Suppressor macrophage treated with lipopolysaccharide for 4 hours (primary cell): ENCODE measurements at places on chromosomes 4 and X.

DNA sequence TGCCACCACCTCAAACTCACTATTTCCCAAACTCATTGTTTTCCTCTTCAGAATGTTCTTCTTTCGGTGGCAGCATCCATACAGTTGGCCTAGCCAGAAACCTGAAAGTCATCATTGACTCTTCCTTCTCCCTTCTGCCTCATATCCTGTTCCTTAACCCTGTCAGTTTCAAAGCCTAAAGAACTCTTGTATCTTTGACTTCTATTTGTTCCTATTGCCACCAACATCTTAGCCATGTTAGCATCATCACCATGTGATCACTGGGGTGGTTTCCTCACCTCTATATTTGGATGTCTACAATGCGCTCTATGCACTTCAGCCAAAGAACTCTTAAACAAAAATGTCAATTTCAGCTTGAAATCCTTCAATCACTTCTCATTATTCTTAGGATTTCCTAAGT lies 29.0 kb downstream of the DDX60L start:
- peak; percentile 72 for DNase-seq

- no peak for DNase-seq
These were observed 48.1 kb downstream of the RHOXF2B start for GRCh38 chrX:120029354-120029753.

- no peak for DNase-seq
These were observed 67.2 kb downstream of the DCAF12L1 start for GRCh38 chrX:126485409-126485808.

DNA sequence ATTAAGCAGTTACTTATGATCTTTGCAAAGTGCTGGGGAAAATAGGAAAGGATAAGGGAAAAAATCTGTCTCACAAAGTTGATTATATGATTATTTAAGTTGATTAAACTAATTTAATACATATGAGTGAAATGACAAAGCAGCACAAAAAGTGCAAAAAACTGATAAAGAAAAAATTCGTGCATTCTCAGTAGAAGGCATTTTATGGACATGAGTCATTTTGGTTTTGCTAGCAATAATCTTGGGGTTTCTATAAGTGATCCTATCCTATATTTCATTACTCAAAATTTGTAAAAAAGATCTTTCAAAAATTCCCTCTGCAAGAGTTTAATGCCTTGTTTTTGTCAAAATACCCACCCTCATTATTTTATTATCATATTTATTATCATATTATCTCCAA lies 224.2 kb upstream of the ANXA10 start:
- no peak for DNase-seq

DNA sequence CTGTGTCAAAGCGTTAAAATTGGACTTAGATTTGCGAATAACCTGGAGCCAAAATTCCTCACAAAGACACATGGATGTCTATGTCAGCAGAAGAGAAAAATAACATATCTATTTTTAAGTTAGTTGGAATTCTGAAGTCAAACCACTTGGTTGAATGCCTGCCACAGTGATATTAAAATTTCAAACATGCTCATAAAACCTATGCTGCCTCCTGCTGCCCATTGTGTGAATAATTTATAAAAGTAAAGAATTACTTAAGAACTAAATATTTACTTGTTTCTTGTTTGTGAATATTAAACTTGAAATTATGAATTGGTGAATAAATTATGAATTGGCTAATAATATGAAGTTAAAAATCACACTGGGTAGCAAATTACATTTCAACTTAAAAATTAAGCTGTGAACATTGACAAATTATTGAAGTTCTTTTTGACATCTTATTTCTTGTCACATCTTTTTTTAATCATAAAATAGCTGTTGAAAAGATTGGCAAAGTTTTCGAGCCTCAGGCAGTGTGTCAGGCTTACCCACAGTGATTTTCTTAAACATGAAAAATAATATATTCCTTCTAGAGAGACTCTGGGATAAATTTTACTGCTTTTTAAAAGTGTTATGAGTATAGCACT lies 35.4 kb downstream of the FABP2 start:
- DNase-seq: peak; percentile 72

DNA sequence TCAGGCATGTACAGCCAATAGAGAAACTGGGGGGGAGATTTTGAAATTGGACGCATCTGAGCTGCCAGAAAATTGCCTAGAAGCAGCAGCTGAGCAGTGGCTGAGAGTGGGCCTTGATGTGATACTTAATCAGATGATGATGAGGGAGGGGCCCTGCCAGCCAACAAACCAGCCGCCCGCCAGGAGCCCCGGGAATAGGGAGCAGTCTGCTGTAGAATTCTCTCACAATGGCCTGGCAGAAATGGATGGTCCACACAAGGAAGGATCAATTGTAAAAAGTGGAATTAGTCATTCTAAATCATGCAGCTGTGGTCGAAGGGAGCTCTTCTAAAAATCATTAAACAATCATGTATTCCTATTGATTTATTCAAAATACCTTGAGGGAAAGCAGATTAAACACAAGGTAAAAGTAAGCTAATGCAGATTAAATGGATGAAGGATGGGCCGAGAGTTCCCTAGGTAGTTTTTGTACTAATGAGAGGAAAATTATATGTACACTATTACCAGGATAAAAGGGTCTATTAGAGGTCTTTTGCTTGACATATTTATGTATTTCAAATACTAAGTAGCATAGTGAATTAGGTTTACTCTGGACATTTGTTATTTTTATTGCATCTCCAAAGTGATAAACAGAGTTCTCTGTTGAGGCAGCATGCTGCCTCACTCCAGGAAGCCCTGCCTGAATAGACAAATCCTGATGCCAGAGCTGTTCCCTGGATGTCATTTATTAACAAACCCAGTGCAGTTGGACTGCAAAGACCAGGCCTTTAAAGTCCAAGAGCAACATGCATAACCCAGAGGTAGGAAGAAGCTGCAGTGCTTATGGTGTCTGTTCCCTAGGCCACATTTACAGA lies 91.3 kb downstream of the NKX6-1 start:
- DNase-seq: no peak

DNA sequence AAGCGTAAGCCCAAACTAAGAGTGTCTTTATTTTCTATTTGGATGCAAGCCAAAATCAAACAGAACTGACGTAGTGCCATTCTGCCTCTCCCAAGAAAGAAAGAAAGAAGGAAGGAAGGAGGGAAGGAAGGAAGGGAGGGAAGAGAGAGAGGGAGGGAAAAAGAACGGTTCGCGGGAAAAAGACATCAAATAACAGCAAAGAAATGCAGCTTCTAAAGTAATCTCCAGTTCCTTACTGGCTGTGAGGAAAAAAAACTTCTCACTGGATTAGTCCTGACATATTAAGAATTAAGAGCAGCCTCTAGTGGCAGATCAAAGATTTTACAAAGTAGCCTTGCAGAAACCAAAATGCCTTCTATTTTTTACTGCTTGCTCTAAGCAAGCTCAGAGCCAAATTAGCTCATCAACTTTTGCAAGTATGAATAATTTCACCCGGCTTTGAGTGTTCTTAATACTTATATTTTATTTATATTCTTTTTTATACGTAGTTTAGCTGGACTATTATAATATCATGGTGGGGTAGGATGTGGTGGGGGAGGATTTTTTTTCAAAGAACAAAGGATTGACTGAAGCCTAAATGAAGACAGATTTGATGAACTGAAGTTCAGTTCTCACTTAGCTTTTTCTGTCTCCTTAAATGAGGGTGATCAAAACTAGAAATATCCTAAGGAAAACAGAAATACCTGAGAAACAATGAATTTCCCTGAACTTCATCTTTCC lies 36.6 kb downstream of the PITX2 start:
- DNase-seq: peak; percentile 2

GRCh38 chr4:38242101-38242500 lies 281.9 kb downstream of the PTTG2 start:
- DNase-seq: no peak

- no peak for DNase-seq
These were observed 351.4 kb downstream of the PTTG2 start for GRCh38 chr4:38311495-38312126.

- peak; percentile 73 for DNase-seq
These were observed 50.3 kb downstream of the MAML3 start for GRCh38 chr4:140103676-140104075.

DNA sequence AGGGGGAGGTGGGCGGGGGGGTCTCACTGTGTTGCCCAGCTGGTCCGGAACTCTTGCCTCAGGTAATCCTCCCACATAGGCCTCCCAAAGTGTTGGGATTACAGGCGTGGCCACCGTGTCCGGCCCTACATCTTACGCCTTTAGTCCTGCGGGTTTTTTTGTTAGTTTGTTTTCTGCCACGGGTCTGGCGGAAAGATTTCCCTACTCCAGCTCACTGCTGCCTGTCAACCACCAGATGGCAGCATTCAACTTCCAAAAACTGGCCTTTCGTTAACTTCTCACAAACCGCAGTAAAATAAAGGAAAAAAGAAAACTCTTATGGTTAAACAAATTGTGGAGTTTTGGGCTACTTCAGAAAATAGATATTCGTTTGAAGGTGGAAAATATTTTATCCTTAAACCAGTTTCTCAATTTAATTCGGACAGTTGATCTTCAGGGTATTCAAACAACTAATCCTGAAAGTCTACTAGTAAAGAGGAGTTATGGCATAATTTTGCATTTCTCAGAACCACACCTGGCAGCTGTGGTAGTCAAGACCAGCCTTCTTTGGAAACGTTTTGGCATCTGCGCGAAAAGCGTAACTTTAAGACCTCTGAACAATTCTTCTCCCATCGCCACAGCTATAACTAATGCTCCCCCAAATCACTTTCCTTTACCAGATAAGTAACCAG lies 41.1 kb downstream of the LUZP4 start:
- peak; percentile 57 for DNase-seq

GRCh38 chr4:102222838-102223409 lies 122.4 kb downstream of the SLC39A8 start:
- no peak for DNase-seq

DNA sequence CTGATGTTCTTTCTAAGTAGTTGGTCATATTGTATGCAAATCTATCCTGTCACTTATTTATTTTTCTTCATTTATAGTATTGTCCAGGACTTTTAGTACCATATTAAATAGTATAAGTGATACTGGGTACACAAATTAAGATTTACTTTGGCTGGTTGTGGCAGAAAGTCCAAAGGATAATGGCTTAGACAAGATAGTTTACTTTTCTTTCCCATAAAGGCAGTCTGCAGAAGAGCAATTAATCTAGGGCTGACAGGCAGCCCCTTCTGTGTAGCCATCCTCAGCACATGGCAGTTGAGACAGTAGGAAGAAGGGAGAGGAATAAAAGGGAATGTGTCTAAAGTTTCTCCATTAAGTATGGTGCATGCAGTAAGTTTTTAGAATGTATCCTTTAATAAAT lies 6.4 kb downstream of the RBM10 start:
- DNase-seq: no peak

- no peak for DNase-seq
These were observed 260.9 kb upstream of the RPS6KA3 start for GRCh38 chrX:20527558-20528011.

- peak; percentile 52 for DNase-seq
These were observed 29.6 kb downstream of the DOCK11 start for GRCh38 chrX:118525174-118525730.

GRCh38 chrX:130267956-130268448 lies 697 bp downstream of the ZNF280C start:
- peak; percentile 3 for DNase-seq

DNA sequence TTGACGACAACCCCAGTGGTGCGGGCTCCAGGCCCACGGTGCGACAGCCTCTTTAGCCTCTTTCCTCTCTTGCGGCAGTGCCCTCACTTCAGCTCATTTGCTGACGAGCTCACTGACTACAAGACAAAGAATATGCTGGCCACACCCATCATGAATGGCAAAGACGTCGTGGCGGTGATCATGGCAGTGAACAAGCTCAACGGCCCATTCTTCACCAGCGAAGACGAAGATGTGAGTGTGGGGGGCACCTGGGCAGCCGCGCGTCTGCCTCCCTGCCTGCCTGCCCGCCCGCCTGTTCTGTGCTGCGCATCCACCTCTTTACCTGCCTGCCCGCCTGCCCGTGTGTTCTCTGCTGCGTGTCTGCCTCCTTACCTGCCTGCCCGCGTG lies 9.2 kb downstream of the PDE6B start:
- no peak for DNase-seq

- no peak for DNase-seq
These were observed 57.0 kb downstream of the ATP11C start for GRCh38 chrX:139875841-139876240.

- DNase-seq: no peak
These were observed 265.7 kb downstream of the RAB28 start for GRCh38 chr4:13218326-13218958.

DNA sequence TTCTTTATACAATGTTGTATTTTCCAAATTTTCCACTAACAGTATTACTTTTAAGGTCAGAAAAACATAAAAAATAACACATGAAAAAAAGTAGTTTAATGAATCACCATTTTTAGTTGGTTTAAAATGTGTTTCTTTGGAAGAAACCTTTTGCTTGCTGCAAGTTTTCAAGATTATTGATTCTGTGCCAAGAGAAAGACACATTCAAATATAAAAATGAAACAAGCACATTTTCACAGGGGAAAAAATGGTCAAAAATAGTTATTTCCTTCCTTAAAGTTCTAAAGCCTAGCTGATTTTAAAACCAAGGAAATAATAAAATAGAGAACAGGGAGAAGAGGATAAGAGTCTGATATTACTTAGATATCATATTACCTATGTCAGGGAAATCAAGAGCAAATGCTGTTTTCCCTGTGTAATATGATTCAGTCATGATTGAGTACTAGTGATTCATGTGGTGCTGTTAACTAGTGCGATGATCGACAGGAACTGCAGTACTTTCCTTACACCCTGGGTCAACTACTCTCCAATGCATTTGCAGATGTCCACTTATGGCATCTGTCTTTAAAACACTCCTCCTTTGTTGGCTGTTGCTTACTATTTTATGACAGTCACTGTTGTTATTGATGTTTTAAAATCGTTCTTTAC lies 103.8 kb downstream of the CAMK2D start:
- no peak for DNase-seq

- DNase-seq: no peak
These were observed 95.9 kb downstream of the CFAP299 start for GRCh38 chr4:80431203-80431965.
